Gastrocnemius medialis (tissue), 4 donors: ENCODE measurements at places on chromosomes 7 and 10. TPM values are rescaled to one million over a fixed set of nuclear protein-coding genes. Genes with fewer than 3 reads are reported as not detected.

Gene DRGX
- not detected for total RNA-seq

Gene HECW1
- total RNA-seq, result 1.8 TPM

DNA sequence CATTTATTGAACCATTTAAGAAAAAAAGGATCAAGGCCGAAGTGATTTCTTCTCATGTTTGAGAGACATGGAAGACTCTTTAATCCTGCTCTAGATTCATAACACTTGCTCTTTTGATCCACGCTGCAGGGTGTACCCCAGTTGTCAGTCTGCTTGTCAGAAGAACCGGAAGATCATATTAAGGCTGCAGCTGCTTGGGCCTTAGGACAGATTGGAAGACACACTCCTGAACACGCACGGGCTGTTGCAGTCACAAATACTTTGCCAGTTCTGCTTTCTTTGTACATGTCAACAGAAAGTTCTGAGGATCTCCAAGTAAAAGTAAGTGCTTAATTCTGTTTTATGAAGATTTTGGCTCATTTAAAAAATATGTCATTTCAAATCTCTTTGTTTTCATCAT, 46.3 kb downstream of the SPAG6 start:
- no peak for DNase-seq

DNA sequence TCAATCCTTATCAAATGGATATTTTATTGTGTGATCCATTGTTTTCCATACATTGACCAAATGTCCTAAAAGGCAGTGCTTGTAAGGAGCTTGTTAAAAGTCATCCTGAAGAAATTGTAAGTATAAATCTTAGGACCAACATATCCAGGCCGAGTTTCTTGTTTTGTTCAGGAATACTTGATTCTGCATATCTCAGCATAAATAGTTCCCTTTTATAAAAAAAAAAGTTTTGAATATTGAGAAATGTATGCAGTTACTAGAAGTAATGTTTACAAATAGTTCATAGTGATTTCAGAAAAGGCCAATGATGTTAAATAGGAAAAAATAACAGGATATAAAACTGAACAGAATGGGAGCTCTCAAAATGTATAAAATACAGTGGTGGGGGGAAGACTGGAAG, 6.6 kb downstream of the GRID1 start:
- no peak for DNase-seq

- DNase-seq, result no peak
These were observed 163.8 kb downstream of the SORCS3 start for GRCh38 chr10:104804880-104805279.

DNA sequence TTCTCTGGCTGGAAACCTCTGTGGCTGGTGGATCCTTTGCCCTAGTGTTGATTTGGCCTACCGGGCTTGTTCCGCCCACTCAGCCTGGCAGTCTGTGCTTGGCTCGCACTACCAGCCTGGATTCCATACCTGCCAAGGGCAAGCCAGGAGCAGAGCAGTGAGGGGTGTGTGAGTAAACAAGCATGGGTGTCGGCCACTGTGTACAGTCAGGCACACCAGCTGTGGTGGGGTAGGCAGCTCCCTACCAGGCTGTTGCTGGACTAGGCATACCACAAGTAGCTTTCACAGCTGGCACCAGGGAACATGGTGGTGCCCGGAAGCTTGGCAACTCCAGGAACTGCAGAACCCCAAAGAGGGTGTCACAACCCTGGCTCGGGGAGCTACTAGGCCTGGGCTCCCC, 942.9 kb upstream of the LRRN3 start:
- DNase-seq, result no peak

GRCh38 chr10:63140077-63140476, 6.9 kb downstream of the NRBF2 start:
- no peak for DNase-seq

DNA sequence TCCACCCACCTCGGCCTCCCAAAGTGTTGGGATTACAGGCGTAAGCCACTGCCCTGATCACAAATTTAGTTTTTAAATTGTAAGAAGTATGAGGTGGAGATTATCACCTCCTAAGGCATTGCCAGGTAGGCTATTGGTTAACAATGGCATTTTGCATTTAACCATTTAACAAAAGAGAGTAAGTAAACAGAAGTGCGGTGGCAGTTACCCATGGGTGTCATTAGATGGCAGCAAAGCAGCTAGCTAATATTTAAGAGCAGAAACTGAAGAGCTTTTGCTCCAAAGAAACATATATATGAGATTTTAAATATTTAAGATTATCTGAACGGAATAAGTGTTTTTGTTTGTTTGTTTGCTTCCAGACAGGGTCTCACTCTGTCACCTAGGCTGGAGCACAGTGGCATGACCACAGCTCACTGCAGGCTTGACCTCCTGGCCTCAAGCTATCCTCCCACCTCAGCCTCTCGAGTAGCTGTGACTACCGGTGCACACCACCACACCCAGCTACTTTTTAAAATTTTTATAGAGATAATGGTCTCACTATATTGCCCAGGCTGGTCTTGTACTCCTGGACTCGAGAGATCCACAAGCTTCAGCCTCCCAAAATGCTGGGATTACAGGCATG, 325.5 kb upstream of the C7orf33 start:
- DNase-seq, result no peak

DNA sequence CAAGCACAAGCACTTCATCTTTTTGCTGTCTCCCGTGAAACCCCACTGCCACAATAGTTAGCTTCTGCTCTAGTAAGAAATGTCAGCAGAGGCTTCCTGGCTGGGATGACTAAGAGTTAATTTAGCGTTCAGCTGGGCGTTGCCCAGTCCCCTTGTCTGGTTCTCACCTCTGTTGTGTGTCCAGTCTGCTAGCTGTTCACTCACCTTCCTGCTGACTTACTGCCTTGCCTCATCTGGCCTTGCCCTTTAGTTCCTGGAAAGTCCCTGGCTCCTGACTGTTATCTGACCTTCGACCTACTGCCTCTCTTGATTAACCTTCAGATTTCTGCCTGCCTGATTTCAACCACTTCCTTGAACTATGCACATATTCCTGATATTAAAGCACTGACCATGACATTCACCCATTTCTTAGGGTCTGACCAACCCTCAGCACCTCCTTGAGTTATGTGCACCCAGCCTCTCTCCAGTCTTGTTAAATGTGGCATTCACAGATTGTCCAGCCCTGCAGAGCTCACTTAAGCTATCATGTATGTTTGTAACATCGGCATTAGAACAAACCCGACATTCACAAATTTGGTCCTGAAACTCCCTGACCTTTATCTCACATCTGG, 30.3 kb downstream of the C7orf33 start:
- no peak for DNase-seq
